ENCODE measurements at places on chromosomes 16 and 17. TPM values are rescaled to one million over a fixed set of nuclear protein-coding genes. Genes with fewer than 3 reads are reported as not detected.

- H3K27me3 ChIP-seq = no peaks in the 10 kb centered on the region
- no peak overlapping the region for H3K27ac ChIP-seq
- DNase-seq = no peak
Measured at GRCh38 chr16:80191928-80192327, 348.9 kb upstream of the DYNLRB2 start.

ENDOV gene
- 9.0 TPM for total RNA-seq

GRCh38 chr16:50263060-50263909 is 3.1 kb upstream of the ADCY7 start:
- H3K36me3 ChIP-seq = no peaks in the 10 kb centered on the region
- H3K4me1 ChIP-seq = peaks cover 3% of the 10 kb centered on the region
- H3K27me3 ChIP-seq = no peaks in the 10 kb centered on the region
- H3K27ac ChIP-seq = no peak overlapping the region

DNA sequence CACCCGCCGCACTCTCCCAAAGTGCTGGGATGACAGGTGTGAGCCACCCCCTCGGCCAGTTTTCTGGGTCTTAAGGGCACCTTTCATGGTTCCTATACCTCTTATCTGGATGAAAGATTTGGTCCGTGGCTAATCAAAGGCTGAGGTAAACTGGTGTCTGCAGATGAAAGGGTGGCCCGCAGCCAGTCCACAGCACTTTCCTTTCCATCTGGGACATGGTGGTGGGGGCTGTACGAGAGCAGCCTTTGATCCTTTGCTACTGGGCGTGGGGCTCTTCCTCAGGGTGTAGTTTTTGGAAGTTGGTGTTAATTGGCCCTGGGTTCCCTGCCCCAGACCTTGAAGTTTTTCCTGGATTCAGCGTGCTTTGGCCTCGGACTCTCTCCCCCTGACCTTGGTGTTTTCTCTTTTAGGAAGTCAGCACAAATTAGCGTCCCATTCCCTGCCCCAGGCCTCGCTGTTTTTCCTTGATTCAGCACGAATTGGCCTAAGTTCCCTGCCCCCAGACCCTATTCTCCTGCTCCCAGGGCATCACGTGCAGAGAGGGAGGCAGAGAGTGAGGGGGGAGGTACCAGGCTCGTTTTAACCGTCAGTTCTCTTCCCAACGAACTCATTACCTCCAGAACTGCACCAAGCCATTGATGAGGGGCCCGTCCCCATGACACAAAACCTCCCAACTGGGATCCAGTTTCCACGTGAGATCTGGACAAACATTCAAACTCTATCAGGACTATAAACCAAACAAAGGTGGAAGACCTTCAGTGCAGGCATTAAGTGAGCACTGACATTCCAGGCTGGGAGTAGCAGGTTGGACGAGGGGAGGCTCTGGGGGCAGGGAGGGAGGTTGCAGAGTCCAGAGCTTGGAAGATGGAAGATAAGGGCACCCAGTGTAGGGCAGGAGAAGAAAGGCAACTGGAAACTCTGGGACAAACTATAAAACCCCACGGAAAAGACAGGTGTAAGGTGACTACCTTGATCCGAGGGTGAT is 11.6 kb downstream of the DPEP1 start:
- H3K27me3 ChIP-seq = peaks cover 12% of the 10 kb centered on the region
- H3K4me1 ChIP-seq = peaks cover 7% of the 10 kb centered on the region
- H3K36me3 ChIP-seq = no peaks in the 10 kb centered on the region
- no peak for DNase-seq
- no peak overlapping the region for H3K4me3 ChIP-seq
- H3K27ac ChIP-seq = no peak overlapping the region

- H3K4me3 ChIP-seq = no peak overlapping the region
- H3K27ac ChIP-seq = no peak overlapping the region
- no peaks in the 10 kb centered on the region for H3K36me3 ChIP-seq
- peaks cover 14% of the 10 kb centered on the region for H3K27me3 ChIP-seq
- no peaks in the 10 kb centered on the region for H3K4me1 ChIP-seq
- DNase-seq = no peak
Measured at GRCh38 chr17:41339571-41340172, 11.0 kb downstream of the KRT33A start.

EVI2B gene
- total RNA-seq = 1.2 TPM

- no peak overlapping the region for H3K27ac ChIP-seq
- peaks cover 3% of the 10 kb centered on the region for H3K27me3 ChIP-seq
- no peaks in the 10 kb centered on the region for H3K4me1 ChIP-seq
- DNase-seq = no peak
- H3K4me3 ChIP-seq = no peak overlapping the region
Measured at GRCh38 chr16:80807906-80808305, 3.5 kb upstream of the CDYL2 start.

MEFV gene
- 3.1 TPM for total RNA-seq

RBFOX1 gene
- total RNA-seq = 42.5 TPM

DNA sequence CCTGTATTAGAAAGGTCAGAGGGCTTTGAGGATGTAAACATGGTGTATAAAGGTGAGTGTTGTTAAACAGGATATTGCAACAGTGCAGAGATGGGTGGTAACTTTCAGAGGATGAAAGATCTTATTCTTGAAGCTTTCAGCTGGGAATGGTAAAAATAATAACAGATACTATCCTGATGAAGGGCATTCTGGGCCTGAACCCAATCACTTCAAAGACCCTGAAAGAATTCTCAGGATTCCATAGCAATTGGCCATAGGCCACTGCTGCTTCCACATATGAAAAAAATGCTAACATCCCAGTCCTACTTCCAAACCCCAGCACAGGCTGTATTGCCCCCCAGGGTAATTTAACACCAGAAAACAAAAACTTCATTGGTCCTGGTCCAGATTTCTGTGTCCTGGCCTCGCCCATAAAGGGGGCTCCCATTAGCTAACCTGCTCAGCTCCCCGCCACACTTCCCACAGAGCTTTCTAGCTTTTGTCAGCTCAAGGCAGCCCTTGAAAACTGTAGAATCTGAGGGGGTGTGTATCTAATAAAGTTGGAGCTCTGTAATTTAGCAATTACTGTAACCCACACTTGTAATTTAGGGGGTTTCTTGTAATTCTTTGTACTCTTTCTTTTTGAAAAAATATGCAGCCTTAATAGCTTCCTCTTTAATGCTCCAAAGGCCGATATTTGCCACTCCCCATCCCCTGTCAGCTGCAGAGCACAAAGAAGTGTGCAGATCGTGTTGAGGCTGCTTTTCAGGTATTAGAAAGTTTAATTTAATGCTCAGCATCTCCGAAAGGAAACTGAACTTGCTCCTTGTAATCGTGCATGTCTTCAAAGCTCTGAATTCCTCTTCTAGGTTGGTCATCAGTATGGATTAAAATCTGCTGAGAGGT is 371.5 kb downstream of the SEC14L1 start:
- no peak for DNase-seq
- H3K27me3 ChIP-seq = no peaks in the 10 kb centered on the region
- H3K36me3 ChIP-seq = no peaks in the 10 kb centered on the region
- no peaks in the 10 kb centered on the region for H3K4me1 ChIP-seq
- no peak overlapping the region for H3K27ac ChIP-seq

SSH2 gene
- total RNA-seq = 36.1 TPM

Data from heart right ventricle (tissue), 16 donors.